Sigmoid colon (tissue), 7 donors: ENCODE measurements at places on chromosomes 12 and 14. TPM values are rescaled to one million over a fixed set of nuclear protein-coding genes. Genes with fewer than 3 reads are reported as not detected.

- no peak overlapping the region for H3K27ac ChIP-seq
- no peak overlapping the region for H3K4me3 ChIP-seq
- H3K27me3 ChIP-seq, result no peaks in the 10 kb centered on the region
- no peaks in the 10 kb centered on the region for H3K4me1 ChIP-seq
- no peaks in the 10 kb centered on the region for H3K36me3 ChIP-seq
Observed at GRCh38 chr12:49137476-49137875, 6.3 kb upstream of the TUBA1B start.

GRCh38 chr12:67927815-67928214, 61.4 kb upstream of the IFNG-AS1 start:
- no peak overlapping the region for H3K27ac ChIP-seq
- no peak for DNase-seq
- H3K36me3 ChIP-seq, result no peaks in the 10 kb centered on the region
- no peaks in the 10 kb centered on the region for H3K4me1 ChIP-seq
- H3K27me3 ChIP-seq, result no peaks in the 10 kb centered on the region
- H3K4me3 ChIP-seq, result no peak overlapping the region

DNA sequence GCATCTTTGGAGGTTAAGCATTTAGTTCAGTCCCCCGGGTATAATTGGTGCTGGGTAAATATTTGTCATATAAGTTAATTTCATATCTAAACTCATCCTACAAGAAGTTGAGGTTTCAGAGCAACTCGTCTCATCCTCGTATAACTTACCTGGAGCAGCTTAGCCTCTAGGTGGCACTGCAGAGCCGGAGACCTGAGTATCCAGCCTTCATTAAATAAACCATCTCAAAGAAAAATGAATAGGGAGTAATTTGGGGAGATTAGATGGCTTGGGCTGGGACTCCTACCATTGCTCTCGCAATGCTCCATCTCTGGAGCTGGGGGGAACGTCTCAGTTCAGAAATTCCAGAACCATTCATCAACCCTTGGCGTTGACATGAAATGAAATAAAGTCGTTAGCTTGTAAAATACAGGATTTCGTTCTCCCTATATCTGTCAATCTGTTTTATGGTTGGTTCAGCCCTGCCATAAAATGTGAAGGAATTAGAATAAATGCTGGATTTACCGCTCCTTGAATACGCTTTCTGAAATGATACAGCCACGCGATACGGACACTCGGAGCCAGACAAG, 122.9 kb upstream of the TMEM132D start:
- H3K36me3 ChIP-seq, result no peaks in the 10 kb centered on the region
- no peaks in the 10 kb centered on the region for H3K4me1 ChIP-seq
- no peak overlapping the region for H3K27ac ChIP-seq

DNA sequence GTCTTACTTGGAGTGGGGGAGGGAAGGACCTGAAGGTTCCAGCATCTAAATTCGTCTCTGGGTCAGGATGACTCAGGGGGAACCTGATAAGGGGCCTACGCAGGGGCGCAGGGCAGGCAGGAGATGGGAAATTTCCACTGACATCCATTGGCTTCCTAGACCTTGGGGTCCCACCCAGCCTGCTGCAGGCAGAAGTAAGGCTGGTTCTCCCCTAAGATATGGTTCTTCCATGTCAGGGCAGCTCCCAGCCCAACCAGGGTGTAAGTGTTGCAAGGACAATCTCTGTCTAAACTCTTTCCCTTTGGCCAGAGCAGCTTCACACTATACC, 2.1 kb upstream of the NDRG2 start:
- no peaks in the 10 kb centered on the region for H3K27me3 ChIP-seq
- H3K36me3 ChIP-seq, result peaks cover 8% of the 10 kb centered on the region
- H3K4me3 ChIP-seq, result no peak overlapping the region
- H3K4me1 ChIP-seq, result peaks cover 40% of the 10 kb centered on the region

DNA sequence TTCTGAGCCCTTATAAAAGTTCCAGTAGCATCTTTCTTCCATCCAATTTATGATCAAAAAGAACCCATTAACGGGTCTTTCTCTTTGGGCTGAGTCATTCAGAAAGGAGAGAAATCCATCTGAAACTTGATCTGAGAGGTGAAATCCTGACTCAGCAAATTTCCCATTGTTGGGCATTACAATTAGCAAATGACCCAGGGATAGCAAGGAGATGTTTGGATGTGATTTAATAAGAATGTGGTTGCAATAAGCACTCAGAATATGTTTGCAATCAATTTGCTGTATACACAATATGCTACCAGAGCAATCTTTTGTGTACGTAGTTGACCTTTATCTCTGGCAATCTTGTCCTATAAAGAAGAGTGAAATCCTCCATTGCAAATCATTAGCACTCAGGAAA, 122.7 kb downstream of the CCDC60 start:
- H3K36me3 ChIP-seq, result no peaks in the 10 kb centered on the region
- H3K27me3 ChIP-seq, result no peaks in the 10 kb centered on the region
- DNase-seq, result no peak
- no peaks in the 10 kb centered on the region for H3K4me1 ChIP-seq
- H3K4me3 ChIP-seq, result no peak overlapping the region

DNA sequence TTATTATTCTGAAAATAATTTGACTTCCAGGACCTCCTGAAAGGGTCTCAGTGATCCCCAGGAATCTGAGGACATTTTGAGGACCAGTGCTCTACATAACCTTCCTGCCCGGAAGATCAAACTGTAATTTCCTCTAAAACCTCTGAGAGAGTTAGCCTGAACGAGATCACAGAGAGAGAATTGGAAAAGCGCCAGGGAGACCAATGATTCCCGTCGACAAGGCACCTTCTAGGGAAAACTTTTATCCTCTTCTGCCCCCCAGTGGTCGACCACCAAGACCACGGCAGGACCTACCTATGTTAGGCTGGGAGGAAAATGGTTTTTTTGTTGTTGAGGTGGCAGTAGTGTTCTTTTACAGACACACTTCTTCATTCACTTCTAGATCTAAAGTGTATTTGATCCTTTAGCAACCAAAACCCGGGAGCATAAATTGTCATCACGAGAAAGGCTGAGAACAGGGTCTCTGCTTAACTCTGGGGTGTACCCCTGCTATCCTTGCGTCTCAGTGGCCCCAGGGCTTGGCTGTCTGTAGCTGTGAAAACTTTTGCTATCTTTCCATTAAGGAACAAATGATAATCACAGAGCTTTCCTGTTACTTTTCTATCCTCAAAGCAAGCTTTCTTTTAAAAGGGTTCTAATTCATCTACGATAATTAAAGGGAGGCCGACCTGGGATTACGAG, 62.9 kb upstream of the NID2 start:
- peak; percentile 93 for DNase-seq
- H3K27ac ChIP-seq, result no peak overlapping the region
- no peaks in the 10 kb centered on the region for H3K36me3 ChIP-seq
- H3K27me3 ChIP-seq, result no peaks in the 10 kb centered on the region
- H3K4me3 ChIP-seq, result no peak overlapping the region
- H3K4me1 ChIP-seq, result no peaks in the 10 kb centered on the region

NID2 gene
- total RNA-seq, result 27.3 TPM

DNA sequence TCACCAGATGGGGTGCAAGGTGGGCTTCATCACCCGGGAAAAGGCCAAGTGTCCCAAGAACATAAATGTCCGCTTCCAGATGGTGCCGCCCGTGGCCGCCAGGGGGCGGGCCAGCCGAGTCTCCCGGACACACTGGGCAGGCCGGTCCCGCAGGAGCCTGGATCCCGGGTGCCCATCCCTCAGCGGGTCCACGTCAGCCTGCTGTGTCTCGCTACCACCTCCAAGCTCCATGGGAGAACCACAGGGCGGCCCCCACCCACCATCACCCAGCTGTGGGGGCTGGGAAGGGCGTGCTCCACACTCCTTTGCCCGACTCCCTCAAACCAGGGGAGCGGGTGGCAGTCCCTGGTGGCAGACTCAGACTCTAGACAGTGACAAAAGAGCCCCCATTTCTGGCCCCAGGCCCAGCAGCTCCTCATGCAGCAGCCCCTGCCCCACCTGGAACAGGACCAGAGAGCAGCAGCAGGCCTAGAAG, 22.0 kb upstream of the NUDT14 start:
- H3K4me3 ChIP-seq, result no peak overlapping the region
- H3K27me3 ChIP-seq, result peaks cover 43% of the 10 kb centered on the region

E2F7 gene
- total RNA-seq, result not detected

GRCh38 chr12:132068250-132068649, 75.9 kb downstream of the DDX51 start:
- H3K27ac ChIP-seq, result no peak overlapping the region
- H3K36me3 ChIP-seq, result peaks cover 28% of the 10 kb centered on the region
- no peaks in the 10 kb centered on the region for H3K27me3 ChIP-seq
- no peaks in the 10 kb centered on the region for H3K4me1 ChIP-seq

OTUB2 gene
- total RNA-seq, result 0.55 TPM

DNA sequence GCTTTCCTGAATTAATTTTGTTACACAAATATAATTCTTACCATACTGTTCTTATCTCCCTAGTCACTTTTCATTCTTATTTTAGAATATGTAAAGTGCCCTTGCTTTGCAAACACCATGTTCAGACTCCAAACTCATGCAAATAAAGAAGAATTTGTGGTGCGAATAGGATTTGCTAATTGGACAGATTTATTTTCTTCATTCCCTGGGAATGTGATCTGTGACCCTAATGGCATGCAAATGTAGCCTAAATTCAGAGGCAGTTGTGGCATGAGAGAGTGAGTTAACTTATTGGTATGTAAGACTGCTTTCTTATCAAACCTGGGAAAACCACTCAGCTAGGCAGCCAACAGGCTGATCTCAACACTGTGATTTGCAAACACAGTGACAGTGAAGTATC, 10.0 kb downstream of the CAPZA3 start:
- DNase-seq, result no peak
- no peaks in the 10 kb centered on the region for H3K4me1 ChIP-seq
- no peak overlapping the region for H3K27ac ChIP-seq
- no peaks in the 10 kb centered on the region for H3K36me3 ChIP-seq
- no peaks in the 10 kb centered on the region for H3K27me3 ChIP-seq

DNA sequence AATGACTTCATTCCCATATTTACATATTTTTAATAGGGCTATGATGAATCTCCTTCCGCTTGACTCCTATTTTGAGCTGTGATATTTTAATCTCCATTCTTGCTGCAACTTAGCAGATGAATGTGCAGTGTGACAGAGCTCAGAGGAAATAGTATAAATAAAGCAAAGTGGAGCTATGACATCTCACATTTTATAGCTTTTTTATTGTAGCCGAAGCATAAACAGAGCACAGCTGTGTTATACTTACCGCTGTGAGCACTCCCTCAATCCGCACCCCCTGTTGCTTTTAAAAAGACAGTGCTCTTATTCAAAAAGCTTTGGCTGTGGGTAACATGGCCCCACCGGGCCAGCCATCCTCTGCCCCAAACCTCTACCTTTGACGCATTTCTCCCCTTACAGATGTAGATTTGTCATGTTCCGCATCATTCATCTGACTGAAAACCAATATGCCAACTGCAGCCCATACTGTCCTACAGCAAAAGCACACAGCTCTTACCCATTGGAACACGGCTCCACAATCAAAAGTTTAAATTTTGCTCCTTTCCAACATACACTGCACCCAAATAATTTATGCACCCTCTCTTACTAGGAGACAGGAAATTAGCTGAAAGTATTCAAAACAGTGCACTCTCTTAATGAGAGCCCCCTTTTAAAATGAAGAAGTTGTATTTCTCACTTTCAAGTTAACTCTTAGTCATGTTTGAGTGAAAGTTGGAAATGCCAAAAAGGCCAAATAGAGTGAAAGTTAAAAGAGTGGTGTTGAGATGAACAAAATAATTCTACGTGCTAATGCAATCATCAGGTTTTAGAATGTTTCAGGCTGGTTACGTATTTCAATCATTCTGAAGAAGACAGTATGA, 429.3 kb upstream of the SOX5 start:
- H3K27ac ChIP-seq, result no peak overlapping the region
- no peaks in the 10 kb centered on the region for H3K36me3 ChIP-seq
- H3K4me3 ChIP-seq, result no peak overlapping the region

- H3K36me3 ChIP-seq, result no peaks in the 10 kb centered on the region
- H3K27ac ChIP-seq, result no peak overlapping the region
- H3K4me3 ChIP-seq, result no peak overlapping the region
- no peaks in the 10 kb centered on the region for H3K27me3 ChIP-seq
Observed at GRCh38 chr14:47153746-47154145, 502.2 kb upstream of the RPL10L start.

DNA sequence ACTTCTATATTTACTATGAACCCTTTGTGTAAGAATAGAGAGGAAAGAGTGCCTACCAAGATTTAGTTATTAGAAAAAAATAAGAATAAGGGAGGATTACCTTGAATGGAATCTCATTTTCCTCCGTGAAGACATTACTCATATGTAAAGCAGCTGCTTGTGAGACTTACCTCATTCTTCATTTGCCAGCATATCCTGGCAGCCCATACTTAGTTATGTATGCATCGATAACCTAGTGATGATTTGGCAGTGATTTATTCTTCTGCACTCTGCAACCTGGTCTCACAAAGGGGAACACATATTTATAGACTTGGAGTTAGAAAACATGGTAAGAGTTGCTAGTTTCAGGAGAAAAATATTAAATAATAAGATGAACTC, 56.8 kb downstream of the LRFN5 start:
- no peak overlapping the region for H3K27ac ChIP-seq
- no peaks in the 10 kb centered on the region for H3K4me1 ChIP-seq

- H3K27ac ChIP-seq, result no peak overlapping the region
- no peak overlapping the region for H3K4me3 ChIP-seq
- peaks cover 12% of the 10 kb centered on the region for H3K4me1 ChIP-seq
- no peak for DNase-seq
- H3K27me3 ChIP-seq, result no peaks in the 10 kb centered on the region
- H3K36me3 ChIP-seq, result no peaks in the 10 kb centered on the region
Observed at GRCh38 chr12:102421802-102422583, 58.4 kb downstream of the IGF1 start.

DNA sequence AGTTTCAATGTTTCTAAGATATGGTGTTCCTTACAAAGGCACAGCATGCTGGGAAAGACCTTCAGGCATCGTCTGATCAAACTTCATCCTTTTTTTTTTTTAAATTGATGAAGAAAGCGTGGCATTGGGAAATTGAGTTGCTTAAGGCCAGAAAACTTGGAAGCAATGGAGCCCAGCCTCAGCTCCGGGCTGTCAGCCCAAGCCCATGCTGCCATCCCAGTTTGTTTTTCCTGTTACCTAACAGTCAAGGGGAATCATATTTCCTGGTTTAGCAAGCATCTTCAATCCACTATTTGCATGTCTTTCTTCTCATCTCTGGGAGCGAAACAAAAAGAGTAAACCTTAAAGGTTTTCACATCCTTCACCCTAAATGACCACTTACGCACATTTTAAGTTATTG, 200.2 kb downstream of the CHST11 start:
- no peaks in the 10 kb centered on the region for H3K36me3 ChIP-seq
- H3K27ac ChIP-seq, result no peak overlapping the region
- H3K4me3 ChIP-seq, result no peak overlapping the region
- H3K27me3 ChIP-seq, result no peaks in the 10 kb centered on the region

DNA sequence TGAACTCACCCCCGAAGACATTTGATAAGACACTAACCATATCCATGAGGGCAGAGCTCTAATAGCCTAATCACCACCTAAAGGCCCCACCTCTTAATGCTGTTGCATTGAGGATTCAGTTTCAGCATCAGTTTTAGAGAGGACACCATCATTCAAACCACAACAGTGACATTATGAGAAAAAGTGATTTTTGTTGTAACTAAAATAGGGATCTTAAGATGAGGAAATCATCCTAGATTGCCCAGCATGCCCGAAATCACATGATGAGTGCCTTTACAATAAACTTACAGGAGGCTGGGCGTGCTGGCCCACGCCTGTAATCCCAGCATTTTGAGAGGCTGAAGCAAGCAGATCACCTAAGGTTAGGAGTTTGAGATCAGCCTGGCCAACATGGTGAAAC, 9.7 kb upstream of the GLT1D1 start:
- no peak for DNase-seq
- no peak overlapping the region for H3K27ac ChIP-seq
- no peak overlapping the region for H3K4me3 ChIP-seq
- no peaks in the 10 kb centered on the region for H3K27me3 ChIP-seq
- no peaks in the 10 kb centered on the region for H3K36me3 ChIP-seq
- H3K4me1 ChIP-seq, result no peaks in the 10 kb centered on the region

GRCh38 chr12:63968673-63969072, 124.2 kb downstream of the SRGAP1 start:
- H3K4me3 ChIP-seq, result no peak overlapping the region
- no peaks in the 10 kb centered on the region for H3K36me3 ChIP-seq
- no peaks in the 10 kb centered on the region for H3K27me3 ChIP-seq
- H3K27ac ChIP-seq, result no peak overlapping the region
- no peaks in the 10 kb centered on the region for H3K4me1 ChIP-seq
